MCF 10A (cell line): ENCODE measurements at places on chromosomes 12 and 14. TPM values are rescaled to one million over a fixed set of nuclear protein-coding genes. Genes with fewer than 3 reads are reported as not detected.

- no peak for DNase-seq
These were observed 369.1 kb downstream of the AEBP2 start for GRCh38 chr12:19808371-19808770.

DNA sequence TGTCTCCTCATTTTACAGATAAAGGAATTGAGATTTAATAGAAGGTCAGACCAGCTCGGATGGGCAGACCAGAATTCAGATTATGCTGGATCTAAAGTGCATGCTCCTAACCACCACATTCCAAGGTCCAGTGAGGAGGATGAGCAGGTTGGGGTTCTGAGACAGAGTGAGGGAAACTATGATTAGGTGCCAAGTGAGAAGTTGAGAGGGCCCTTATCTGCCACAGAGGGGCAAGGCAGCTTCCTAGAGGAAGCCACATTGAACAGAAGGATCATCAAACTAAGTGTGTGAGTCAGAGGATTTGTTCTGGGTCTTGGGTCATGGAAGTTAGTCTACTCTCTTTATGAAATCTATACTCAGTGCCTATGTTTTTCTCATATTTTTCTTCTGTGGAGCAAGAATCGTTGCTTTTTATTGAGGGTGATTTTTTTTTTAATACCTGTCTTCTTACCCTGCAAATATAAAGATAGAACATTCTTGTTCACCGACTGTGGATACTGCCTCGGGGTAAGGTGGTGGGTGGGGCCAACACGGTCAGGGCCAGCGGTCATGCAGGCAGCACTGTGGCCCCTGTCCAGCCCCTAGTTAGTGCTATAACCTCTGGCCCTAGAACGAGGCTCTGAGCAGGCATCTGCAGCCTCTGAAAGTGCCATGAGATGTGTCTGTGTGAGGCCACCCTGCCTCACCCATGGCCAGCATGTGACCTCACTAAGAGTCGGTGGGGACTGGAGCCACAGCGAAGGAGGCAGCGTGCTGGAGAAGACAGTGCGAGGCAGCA, 55.6 kb upstream of the PTHLH start:
- no peak for DNase-seq

The CLMN gene
- 15.7 and 17.9 TPM in 2 replicates for total RNA-seq

GRCh38 chr12:54356951-54357356, 7.3 kb downstream of the GPR84 start:
- no peak for DNase-seq

DNA sequence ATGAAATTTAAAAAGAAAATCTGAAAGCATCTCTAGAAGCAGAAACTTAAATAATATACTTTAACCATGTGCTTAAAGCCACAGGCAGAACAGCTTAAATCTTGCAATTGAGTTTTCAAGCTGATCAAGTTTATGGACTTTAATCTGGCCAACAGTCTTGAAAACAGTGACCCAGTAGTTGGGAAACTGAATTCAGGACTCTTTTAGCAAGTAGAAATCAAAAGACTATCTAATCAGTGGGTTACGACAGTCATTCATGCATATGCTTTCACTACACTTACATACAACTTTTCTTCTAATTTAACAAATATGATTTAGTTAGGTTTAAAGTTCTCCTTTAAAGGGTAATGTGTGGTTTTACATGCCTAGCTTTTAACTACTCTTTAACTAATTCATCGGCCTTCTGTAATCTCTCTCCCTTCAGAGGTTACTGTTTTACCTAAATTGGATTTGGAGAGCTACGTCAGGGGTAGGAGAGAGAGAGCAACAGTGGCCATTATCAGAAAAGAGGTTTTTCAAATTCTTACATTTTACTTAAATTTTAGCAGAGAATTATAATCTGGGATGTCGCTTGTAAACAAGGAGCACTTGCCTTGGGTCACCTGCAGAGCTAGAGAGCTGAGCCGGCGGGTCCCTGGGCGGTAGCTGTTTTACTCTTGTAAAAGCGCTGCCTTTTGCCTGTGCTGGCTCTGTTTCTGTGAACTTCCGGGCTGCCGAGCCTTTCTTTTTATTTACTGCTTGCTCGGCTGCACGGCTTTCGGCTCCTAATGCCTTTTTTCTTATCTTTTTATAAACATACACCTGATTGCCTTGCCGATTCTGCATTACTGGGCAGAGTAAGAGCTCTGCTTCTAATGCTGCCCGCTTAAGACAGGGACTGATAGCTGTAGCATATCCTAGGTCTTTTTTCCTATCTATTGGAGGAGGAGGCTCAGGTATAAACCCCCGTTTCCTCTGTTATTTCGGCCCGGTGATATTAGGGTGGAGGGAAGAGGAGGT, 17.4 kb upstream of the LYZ start:
- DNase-seq = peak; percentile 23

DNA sequence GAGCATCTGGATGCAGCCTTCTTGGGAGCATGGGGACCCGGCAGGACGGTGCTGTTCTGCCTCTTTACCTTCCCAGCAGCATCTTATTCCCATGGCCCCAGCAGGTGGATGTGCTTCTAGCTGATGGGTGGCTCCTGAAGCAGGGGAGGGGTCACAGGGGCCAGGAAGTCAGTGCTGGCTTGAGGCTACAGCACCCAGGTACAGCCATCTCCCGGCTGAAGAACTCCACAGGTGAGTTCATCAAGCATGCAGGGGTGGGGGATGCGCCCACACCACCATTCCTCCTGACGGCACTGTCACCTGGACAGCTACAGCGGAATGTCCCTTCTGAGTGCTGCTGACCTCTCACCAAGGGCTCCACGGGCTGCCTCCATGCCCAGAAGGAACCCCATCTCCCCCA, 57.3 kb downstream of the BCL11B start:
- DNase-seq = no peak

DNA sequence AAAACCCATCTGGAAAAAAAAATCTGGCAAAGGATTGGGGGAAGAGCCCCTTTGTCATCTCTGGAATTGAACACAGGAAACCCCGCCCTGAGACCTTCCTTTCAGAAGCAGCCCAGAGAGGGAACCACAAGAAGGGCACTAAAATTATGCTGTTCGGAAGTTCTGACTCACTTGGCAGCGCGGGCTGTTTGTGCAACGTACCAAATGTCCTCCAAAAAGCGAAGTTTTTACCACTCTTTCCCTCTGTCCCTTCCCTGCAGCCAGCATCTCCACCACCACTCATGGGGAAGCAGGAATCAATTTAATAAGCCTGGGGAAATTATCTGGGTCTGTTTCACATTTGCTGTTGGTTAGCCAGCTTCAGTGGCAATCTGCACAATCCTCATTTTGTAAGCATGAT, 3.2 kb upstream of the SYNE3 start:
- peak; percentile 92 for DNase-seq

The FBXW8 gene
- 24.2 and 24.8 TPM in 2 replicates for total RNA-seq

The RNU4-1 gene
- total RNA-seq = 1,764 and 2,069 TPM in 2 replicates

GRCh38 chr14:72679141-72679535, 214.8 kb downstream of the DPF3 start:
- DNase-seq = no peak

- no peak for DNase-seq
These were observed 14.3 kb downstream of the TBK1 start for GRCh38 chr12:64466178-64466577.

DNA sequence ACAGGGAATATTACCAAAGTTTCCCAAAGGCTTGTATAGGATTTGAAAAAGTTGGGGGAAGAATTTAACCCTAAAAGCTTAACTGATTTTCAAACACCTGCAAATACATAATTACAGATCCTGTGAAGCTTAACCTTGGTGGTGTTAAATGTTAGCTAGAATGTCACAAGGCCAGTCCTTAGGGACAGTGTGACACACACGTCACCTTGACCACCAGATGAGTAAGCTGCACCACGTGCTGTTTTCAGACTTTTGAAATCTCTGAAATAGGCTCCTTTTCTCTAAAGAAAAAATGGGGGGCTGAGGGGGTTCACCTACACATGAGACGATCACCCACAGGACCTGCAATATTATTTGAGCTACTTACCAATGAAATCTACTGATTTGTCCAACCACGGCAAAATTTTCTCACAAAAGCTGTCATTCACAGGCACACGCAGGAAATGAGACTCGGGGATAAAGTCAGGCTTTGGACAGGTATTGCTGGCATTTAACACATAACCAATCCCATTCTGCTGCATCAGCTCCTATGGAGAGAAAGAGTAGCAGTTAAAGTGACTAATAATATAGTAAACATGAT, 75.9 kb downstream of the DUSP16 start:
- DNase-seq = no peak

The ZCCHC8 gene
- total RNA-seq = 33.4 and 41.8 TPM in 2 replicates

The LBHD2 gene
- not detected in 2 replicates for total RNA-seq

DNA sequence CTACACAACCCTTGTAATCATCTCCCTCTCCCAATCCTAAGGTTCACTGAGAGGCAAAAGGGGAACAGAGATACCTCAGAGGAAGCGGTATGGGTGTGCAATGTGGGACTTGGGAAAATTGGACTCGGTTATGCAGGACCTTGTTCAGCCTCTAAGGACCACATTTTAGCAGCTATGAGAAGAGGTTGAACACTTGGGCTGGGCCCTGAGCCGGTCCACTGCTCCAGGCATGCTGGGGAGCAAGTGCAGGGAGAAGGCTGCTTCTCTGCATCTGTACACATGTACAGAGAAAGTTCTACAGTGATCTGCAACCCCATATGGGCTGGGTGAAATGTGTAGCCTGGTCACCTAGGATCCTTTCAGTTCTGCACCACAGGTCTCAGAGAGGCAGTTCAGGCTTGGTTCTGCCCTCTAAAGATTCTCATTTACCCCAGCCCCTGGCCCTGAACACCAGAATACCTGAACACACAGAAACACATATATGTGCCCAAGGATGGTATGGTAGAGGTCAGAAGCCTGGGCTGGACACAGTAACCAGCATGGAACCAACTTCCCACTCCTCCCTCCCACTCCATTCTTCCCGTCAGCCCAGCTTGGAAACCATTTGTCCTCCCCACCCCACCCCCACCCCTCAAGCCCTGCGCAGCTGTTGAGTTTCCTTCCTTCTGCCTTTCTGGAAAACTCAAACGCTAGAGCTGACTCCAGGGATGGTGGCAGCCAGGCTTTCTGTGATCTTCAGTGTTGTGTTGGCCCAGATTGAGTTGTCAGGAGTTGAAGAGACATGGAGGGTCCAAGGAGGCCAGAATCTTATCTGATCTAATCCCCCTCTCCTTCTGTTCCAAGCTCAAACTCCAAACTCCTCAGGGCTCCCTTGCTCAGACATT, 10.4 kb downstream of the HOXC5 start:
- DNase-seq = no peak

The OR10A7 gene
- not detected in 2 replicates for total RNA-seq

The DAO gene
- not detected in 2 replicates for total RNA-seq

GRCh38 chr14:62934439-62934838, 110.8 kb downstream of the KCNH5 start:
- DNase-seq = no peak

- no peak for DNase-seq
These were observed 19.6 kb downstream of the FNTB start for GRCh38 chr14:65006261-65006721.

DNA sequence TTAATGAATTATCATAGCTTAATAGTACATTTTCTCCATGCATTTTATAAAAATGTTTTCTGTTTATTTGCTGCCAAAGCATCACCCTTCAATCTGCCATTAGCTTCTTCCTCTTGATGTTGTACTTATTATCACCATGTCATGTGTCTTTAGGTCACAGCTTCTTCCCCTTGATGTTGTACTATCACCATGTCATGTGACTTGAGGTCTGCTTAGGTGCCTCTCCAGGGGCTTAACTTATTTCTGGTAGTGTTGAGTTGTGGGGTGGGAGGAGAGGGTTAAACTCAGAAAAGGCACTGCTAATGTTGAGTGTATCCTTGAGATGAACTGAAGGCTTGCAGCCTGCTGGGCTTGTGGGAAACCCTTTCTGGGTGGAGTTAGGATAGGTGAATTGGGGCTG, 87.8 kb downstream of the DAAM1 start:
- no peak for DNase-seq

DNA sequence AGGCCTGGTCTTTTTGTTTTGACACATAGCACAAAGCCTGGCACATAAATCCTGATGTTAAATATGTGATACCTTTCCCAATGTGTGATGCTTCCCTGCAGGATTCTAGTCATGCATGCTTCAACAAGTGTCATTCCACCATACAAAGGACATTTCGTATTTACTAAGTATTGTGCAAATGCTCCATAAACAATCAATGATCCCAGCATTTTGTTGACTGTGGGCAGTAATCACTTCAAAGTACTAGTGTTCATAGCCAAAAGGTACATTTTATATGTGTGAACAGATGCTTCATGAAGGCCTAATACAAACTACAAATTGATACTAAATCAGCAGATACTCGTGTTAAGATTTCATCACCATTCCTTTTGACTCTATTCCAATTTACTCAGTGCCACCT, 4.4 kb downstream of the CCNB1IP1 start:
- DNase-seq = no peak

DNA sequence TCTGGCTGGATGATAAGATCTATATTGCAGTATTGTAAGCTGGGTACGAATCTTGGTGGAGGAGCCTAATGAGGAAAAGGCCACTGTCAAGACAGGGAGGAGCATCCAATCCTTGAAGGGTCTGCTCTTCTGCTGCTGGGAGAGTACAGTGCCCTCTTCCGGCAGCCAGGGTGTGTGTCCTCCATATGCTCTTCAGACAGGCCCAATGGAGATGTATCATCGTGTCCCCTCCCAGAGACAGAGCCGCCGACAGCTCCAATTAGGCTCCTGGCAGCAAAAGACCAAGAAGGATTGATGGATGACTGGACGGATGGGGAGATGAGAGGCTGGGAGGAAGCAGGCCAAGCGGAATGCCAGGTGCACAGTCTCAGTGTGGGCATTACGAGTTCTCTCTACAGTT, 51.6 kb upstream of the PIWIL1 start:
- DNase-seq = no peak
